ENCODE measurements at places on chromosomes 1 and 21. TPM values are rescaled to one million over a fixed set of nuclear protein-coding genes. Genes with fewer than 3 reads are reported as not detected.

ACAP3 gene
- total RNA-seq, result 27.6 TPM

SLC9C2 gene
- total RNA-seq, result not detected

GPR89A gene
- 14.6 TPM for total RNA-seq

NPHS2 gene
- not detected for total RNA-seq

OR2M4 gene
- not detected for total RNA-seq

MYBPH gene
- not detected for total RNA-seq

KIF14 gene
- 10.0 TPM for total RNA-seq

CELF3 gene
- total RNA-seq, result not detected

UBL4B gene
- total RNA-seq, result not detected

ATP6V1G3 gene
- not detected for total RNA-seq

GSTM4 gene
- total RNA-seq, result 20.7 TPM

RAB42 gene
- 7.4 TPM for total RNA-seq

ASTN1 gene
- total RNA-seq, result under 0.01 TPM

DIPK1A gene
- 5.5 TPM for total RNA-seq

PFKFB2 gene
- total RNA-seq, result 1.3 TPM

ECM1 gene
- 44.6 TPM for total RNA-seq

Data from bronchus fibroblast of lung (primary cell).